ENCODE measurements at places on chromosomes 4 and X.

DNA sequence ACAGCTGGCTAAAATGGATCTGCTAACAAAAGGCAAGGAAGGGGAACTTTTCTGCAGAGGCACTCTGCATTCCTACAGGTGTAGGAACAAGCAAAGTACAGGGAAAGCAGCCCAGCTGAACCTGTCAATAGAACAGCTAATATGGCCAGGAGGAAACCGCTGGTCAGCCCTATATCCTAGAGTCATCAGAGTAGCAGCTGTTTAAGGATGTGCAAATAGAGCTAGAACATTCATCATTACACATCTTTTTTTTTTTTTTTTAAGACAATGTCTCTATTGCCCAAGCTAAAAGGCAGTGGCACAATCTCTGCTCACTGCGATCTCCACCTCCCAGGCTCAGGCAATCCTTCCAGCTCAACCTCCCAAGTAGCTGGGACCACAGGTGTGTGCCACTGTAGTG is 163.0 kb downstream of the BTC start:
- no peak for DNase-seq

- DNase-seq = no peak
Observed at GRCh38 chr4:149638073-149638472, 177.6 kb downstream of the IQCM start.

DNA sequence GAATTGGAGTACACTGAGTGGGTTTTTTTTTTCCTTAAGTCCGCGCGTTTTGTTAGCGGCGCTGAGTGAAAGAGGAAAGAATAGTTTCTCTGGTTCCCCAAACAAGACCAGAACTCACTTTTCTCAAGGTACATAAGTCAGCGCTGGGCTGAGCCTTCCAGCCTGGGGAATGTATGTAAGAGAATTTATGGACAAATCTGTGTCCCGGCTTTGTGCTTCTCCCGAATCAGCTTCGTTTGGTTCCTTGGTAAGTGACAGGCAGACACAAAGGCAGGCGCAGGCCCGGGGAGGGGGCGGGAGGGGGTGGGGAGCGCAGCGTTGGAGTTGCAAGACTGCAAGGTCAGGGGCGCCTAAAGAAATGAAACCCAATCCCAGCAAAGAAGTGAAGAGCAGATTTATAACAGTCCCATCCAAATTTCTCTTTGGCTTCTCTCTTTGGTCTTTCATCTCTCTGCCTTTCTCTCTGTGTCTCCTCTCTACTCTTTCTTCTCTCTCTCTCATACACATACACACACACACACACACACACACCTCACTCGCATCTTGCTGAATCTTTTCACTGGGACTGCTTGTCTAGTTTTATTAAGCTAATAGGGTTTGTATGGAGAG is 981 bp downstream of the TET2 start:
- DNase-seq = no peak

DNA sequence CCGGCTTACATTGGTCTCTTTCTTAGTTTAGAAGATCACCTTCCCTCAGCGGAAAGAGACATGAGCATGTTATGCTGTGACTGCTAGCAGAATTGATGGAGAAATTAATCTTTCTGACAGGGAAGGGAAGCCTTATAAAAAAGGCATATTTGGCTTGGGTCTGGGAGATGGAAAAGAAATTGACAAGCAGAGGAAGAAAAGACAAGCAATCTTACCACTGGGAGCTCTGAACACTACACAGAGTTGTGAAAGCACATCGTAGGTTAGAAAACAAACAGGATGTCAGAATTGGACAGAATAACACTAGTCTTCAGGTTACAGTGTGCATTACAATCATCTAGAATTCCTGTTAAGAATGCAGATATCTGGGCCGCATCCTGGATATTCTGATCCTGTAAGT is 1493.8 kb upstream of the IGFBP7 start:
- DNase-seq = no peak

GRCh38 chr4:137529432-137529831 is 2.9 kb downstream of the PCDH18 start:
- no peak for DNase-seq

GRCh38 chrX:38891641-38892413 is 90.6 kb downstream of the MID1IP1 start:
- peak; percentile 3 for DNase-seq

DNA sequence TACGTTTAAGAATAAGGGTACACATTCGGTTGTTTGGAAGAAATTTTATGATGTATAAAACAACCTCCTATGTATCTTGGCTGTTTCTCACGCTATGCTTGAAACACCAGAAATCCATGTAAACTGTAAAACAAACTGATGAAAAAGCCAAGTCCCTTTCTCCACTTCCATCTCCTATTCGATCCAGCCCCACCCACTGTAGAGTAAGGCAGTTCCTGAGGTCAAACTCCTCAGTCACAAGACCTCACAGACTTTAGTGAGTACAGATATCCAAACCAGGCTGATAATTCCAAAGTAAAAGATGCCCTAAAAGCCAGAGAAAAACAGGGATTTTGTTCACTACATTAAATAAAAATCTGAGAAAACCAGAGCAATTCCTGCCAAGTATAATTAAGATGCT is 45.6 kb downstream of the ARHGEF38 start:
- no peak for DNase-seq

DNA sequence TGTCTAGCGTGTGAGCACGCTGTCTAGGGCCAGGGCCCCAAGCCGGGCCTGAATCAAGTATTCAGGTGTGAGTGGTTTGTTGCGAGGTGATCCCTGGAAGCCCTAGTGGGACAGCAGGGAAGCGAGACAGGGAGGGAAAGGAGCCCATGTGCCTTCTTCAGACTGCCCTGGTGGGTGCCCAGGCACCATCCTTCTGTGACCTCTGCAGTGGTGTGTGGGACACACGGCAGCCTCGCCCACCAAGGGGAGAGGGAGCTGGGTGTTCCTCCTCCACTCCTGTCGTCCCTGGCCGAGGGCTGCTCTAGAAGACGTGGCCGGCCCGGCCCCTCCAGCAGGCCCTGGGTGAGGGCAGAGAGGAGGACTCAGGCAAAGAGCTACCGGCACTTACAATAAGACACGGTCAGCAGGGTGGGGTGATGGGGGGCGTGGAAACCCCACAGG is 47.4 kb downstream of the HTRA3 start:
- DNase-seq = no peak

- DNase-seq = no peak
Observed at GRCh38 chr4:26003056-26003455, 89.0 kb downstream of the SMIM20 start.

DNA sequence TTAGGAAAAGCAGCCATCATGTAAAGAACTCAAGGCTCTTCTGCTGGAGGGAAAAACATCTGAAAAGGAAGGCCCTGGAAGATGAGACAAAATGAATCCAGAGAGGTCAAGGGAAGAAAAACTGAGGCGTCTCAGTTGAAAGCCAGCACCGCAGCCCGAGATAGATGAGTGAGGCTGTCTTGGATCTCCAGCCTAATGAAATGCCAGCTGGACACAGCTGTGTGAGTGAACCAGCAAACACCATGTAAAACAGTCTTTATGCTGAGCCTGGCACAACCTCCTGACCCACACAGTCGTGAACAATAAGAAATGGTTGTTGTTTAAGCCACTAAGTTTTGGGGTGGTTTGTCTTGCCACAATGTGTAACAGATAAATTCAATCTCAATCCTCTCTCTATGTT is 48.6 kb upstream of the RASL11B start:
- no peak for DNase-seq

DNA sequence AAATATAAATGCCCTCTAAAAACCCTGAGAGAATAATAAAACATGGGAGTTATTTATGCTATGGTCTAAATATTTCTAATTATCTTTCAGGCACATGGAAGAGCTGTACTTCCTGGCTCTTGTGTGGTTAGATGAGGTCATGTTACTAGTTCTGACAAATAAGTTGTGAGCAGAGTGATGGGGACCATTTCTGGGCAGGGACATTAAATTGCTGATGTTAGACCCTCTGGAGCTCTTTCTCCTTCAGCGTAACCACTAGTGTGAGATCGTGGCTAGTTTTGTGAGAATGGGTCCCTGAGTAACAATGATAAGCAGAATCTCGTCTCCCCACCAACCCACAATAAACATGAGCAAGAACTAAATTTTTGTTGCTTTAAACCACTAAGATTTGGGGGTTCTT is 108.0 kb downstream of the MAML3 start:
- DNase-seq = no peak

GRCh38 chrX:9659571-9660195 is 106.0 kb downstream of the GPR143 start:
- no peak for DNase-seq

DNA sequence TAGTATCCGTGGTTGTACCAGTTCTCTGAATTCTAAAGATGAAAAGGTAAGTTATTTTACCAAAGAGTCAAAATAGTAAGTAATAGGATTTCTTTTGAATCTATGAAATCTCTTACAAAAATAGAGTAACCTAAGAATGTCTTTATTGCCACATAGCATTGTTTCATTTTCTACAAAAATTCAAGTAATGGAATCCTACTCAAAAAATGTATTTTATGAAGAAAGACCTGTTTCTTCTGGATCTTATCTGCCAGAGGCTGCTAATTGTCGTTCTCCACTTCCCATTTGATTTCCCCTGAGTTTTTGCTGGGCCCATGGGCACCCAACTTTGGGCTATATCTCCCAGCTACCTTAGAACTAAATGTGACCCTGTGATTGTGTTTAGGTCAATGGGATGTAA is 3.2 kb upstream of the OTUD4 start:
- no peak for DNase-seq

GRCh38 chrX:11792461-11793421 is 34.7 kb downstream of the MSL3 start:
- peak; percentile 57 for DNase-seq

DNA sequence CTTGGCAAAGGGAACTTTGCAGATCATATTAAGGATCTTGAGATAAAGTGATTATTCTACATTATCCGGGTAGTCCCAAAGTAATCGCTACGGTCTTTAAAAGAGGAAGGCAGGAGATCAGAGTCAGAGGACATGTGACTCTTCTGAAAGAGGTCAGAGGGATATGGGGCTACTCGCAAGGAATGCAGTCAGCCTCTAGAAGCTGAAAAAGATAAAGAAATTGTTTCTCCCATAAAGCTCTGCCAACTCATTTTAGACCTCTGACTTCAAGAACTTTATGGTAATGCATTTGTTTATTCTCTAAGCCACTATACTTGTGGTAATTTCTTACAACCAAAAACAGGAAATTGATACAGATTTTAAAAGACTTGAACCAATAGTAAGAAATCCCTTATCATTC is 48.6 kb downstream of the NPY5R start:
- no peak for DNase-seq

- no peak for DNase-seq
Observed at GRCh38 chr4:15034071-15034764, 31.9 kb downstream of the CPEB2 start.

DNA sequence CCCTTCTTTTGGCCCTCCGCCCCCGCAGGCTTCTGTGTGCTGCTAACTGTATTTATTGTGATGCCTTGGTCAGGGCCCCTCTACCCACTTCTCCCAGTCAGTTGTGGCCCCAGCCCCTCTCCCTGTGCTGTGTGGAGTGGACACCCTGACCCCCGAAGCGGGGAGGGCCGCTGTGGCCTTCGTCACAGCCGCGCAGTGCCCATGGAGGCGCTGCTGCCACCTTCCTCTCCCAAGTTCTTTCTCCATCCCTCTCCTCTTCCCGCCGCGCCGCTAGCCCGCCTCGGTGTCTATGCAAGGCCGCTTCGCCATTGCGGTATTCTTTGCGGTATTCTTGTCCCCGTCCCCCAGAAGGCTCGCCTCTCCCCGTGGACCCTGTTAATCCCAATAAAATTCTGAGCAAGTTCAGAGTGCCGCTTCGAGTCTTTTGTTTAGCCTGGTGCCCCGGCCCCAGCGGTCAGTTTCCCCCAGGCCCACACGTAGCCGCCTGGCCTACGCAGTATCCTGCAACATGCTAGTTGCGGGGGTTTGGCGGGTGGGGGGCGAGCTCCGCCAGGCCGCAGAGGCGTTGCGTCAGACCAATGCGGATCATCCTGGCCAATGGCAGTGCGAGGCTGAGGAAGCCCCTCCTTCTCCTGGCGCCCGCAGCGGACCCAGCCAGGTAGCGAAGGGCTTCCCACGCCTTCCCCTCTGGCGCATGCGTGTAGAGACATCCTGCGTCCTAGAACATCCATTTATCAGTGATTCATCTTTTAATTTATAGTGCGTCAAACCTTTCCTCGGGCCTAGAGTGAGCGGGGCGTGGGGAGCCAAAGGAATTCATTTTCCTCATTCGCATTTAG is 5.6 kb upstream of the KANTR start:
- DNase-seq = peak; percentile 78

- no peak for DNase-seq
Observed at GRCh38 chr4:153765894-153766293, 6.1 kb upstream of the RNF175 start.

DNA sequence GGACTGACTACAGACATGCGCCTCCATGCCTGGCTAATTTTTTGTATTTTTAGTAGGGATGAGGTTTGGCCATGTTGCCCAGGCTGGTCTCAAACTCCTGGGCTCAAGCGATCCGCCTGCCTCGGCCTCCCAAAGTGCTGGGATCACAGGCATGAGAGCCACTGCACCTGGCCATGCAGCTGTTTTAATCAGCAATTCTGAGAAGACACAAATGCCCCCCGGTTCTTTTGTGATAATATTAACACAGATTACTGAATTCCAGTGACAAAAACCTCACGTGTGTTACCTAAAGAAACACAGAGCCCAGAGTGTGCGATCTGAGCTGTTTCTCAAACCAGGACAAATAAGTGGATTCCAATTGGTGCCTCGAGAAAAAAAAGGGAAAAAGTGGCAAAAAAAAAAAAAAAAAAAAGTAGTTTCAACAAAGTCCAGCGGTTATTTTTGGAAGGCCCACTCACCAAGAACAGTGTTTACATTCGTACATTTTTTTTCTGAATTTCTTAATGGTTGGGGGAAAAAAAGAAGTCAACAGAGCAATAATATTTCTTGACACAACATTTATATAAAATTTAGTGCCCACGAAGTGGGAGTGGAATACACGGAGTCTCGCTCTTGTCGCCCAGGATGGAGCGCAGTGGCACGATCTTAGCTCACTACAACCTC is 17.2 kb downstream of the DHRSX start:
- DNase-seq = no peak

DNA sequence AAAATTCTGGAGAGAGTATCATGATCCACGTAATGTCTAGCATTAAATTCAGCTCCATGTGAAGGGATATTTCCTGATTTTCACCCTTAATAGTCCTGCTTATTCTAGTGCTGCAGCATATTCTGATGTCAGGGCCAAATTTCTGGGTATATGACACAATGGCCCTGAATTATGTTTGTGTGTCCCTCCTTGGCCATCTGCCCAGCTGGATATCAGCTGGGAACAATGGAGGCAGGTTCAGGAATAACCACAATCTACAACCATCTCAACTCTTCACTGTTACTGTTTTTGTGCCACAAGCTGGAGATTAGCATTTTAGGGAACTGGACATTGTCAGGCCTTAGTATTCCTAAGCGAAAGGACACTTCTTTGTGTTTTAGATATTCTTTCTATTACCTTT is 3.5 kb downstream of the GLRB start:
- DNase-seq = no peak

Measured in stimulated activated CD8-positive, alpha-beta memory T cell treated with anti-CD3 and anti-CD28 coated beads, Interleukin-7, amount 100 ng/mL, for 48 hours (primary cell).